ENCODE measurements at places on chromosomes 7 and 10. TPM values are rescaled to one million over a fixed set of nuclear protein-coding genes. Genes with fewer than 3 reads are reported as not detected.
A peak's percentile ranks its signal among the peaks of the same experiment; 100 is the strongest.

DNA sequence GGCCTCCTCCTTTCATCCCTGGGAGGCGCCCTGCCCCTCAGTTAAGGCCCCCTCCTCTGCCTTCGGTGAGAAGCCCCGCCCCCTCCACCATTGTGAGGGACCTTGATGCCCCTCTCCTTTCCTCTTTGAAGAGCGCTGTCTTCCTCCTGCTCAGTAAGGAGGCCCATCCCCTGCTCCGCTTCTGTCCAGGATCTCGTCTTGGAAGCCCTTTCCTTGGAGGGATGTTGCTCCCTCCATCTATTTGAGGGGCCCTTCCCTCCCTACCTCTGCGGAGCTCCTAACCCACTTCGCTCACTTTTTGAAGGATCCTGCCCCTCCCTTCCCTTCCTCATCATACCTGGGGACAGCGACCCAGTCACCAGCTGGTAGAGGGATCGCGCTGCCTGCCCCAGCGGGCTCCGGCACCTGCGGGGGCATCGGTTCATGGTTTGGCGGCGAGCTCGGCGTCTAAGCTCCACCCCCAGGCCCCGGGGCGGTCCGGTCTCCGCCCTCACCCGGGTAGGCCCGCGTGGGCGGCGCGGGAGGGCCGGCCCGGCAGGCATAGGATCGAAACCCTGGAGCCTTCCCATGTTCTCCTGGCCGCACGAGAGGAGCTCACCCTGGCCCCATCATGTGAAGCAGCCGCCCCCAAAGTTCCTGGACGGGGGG is 4.1 kb downstream of the KCNIP2 start:
- peak; percentile 36 for DNase-seq

GRCh38 chr10:130686689-130687300 is 550.6 kb downstream of the GLRX3 start:
- DNase-seq: peak; percentile 38

DNA sequence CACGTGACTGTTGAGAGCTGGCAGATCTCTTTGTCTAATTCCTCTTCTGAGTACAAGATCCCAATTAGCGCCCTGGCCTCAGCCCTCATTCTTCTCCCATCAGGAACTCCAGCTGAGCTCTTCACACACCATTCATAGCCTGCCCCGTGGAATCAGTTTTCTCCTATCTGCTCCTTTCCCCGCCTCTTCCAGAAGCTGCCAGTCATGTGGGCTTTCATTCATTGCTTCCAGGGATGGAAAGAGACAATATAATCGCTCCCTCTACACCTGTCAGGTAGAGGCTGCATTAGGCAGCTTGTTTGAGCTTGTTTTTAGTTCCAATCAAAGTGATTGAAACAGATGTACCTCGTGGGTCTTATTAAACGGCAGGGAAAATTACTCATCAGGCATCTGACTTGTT is 515.8 kb downstream of the TYW1 start:
- DNase-seq: no peak

DNA sequence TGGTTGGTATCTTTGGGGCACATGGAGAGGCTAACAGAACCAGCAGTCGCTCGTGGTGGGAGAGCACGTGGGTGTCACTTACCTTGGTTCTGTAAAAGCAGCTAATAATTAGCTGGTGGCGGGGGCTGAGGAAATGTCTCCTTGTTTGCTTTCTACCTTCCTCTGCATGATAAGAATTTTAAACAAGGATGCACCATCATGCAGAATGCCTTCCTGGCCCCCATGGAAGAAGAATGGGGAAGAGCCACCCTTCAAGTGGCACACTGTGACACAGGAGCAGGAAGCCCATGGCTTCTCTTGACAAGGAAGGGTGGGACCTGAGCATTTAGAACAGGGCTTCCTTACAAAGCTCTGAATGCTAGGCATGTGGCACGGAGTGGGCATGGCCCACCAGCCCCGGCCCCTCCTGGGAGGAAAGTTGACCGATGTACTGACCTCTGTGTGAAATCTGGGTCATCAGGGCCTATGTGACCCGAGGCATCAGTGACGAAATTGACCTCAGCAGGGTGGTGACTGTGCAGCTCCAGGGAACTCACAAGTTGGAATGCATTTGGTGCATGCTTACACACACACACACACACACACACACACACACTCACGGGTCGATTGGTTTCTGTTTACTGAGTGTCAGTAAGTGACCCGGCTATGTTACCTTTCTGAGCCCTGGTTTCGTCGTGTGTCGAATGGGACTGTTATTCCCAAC is 116.9 kb upstream of the ANLN start:
- no peak for DNase-seq

GRCh38 chr10:58857251-58857805 is 319.1 kb upstream of the PHYHIPL start:
- DNase-seq: no peak

DNA sequence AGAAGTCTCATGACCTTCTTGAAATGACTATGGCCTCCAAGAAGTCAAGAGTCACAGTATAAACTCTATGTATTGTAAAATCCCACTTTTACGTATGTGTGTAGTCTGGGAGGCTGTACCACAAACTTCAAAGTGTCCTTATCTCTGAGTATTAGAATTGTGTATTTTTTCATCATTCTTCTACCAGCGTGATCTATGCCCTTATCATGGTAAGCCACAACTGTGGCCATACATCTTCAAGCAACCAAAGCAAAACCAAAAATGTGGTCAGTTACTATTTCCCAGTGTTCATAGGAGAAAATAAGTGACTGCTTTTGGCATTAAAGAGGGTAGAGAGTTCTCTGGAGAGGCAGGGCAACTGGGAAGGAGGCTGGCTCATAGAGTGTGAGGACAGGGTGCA is 42.8 kb downstream of the SPOCK2 start:
- no peak for DNase-seq

- DNase-seq: no peak
Measured at GRCh38 chr10:123393170-123393569, 239.0 kb downstream of the BUB3 start.

- DNase-seq: no peak
Measured at GRCh38 chr7:111083413-111083812, 7.5 kb upstream of the LRRN3 start.

- no peak for DNase-seq
Measured at GRCh38 chr10:89159761-89160160, 47.4 kb downstream of the CH25H start.

DNA sequence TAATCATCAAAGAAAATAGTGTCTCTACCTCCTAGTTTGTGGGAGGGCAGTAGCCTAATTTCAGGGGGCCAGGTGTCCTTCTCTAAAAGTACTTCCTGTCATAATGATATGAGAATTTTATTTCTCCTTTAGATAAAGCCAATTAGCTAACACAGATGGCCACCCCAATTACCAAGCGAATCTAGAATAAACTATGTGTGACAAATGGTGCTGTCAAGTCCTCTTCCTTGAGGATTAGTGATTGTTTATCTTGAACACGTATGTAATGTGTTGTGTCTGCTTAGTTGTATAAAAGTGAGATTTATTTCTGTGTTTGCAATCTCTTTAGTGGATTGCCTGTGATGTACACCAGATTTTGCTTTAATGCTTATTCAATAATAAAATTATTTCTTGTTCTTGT is 1120.0 kb downstream of the SORCS1 start:
- DNase-seq: no peak

DNA sequence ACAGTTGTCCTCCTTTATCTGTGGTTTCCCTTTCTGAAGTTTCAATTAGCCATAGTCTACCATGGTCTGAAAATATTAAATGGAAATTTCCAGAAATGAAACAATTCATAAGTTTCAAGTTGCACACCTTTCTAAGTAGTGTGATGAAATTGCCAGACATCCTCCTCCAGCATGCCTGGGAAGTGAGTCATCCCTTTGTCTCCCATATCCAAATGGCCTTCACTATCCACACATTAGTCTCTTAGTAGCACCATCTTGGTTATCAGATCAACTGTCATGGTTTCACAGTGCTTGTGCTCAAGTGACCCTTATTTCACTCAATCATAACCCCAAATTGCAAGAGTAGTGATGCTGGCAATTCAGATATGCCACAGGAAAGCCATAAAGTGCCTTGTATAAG is 83.4 kb upstream of the PPP1R9A start:
- no peak for DNase-seq

GRCh38 chr10:72740528-72740927 is 48.6 kb downstream of the MCU start:
- no peak for DNase-seq

DNA sequence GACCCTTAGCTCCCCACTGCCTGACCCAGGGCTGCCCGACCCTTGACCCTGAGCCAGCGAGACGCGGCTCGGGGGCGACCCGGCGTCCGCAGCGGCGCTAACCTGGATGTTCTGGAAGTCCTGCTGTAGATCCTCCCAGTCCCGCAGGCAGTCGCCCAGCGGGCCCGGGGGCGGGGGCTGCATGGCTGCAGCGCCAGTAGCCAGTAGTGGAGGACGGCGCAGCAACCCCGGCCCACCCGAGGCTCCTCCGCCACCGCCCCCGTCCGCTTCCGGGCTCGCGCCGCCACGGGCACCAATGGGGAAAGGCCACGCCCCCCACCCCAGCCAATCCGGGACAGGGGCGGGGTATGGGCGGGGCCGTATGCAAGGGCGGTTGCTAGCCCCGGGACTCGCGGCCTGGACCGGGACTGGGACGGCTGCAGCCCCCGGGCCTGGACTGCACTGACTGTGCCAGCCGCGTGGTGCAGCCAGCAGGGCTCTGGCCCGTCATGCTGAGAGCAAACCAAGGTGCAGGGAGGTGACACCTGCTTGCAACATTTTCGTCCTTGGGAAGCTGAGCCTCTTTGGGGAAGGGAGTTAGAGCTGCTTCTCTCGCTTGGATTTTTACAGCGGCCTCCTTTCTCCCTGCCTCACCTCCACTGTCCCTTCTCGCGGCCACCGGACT is at the start of gene TMEM120A:
TSS of gene TMEM120A (minus strand) at position 208 of the 664 bp plus-strand sequence. CDS start at position 183, 25 bp downstream.
- peak; percentile 97 for DNase-seq

DNA sequence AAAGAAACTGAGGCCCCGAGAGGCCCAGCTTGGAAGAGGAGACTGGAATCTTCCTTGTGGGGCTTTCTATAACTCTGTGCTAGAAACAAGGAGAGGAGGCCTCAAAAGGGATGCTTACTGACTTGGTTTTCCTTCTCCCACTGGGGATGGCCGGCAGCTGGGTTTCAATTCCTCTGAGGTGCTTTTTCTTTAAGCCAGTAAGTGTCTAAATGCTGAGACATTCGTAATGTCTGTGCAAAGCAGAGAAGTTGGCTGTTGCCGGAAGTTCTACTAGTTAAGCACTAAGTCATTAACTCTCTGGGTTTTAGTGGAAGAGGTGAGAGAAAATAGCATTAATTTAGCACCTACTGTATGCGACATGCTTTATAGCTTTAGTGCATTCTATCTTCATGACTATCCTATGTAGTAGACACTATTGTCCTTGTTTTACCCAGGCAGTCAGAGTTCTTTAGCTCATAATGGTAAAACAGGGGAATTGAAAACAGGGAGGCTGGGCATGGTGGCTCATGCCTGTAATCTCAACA is 135.2 kb downstream of the RGS10 start:
- no peak for DNase-seq

- DNase-seq: no peak
Measured at GRCh38 chr7:157020514-157021070, 10.1 kb upstream of the MNX1 start.

DNA sequence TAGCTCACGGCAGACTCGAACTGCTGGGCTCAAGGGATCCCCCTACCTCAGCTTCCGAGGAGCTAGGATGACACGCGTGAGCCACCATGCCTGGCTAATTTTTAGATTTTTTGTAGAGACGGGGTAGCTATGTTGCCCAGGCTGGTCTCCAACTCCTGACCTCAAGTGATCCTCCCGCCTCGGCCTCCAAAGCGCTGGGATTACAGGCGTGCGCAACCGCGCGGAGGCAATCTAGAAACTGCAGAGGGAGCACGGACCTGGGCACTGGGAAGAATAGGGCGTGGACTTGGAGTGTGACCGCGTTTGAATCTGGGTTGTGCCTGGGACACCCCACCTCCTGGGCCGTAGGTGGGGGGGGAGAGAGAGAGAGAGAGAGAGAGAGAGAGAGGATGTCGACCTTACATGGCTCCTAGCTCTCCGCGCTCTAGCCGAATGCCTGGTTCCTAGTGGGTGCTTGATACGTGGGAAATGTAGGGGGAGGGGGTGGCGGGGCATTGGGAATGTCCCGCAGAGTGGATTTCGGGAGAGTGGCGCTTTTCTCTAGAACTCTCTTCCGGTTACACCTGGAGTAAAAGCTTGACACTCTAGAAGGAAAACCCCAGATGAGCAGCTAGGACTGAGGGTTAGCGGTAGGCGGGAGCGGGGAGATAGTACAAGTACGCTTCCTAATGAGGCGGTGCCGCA is 1.2 kb upstream of the MAP3K8 start:
- peak; percentile 65 for DNase-seq

DNA sequence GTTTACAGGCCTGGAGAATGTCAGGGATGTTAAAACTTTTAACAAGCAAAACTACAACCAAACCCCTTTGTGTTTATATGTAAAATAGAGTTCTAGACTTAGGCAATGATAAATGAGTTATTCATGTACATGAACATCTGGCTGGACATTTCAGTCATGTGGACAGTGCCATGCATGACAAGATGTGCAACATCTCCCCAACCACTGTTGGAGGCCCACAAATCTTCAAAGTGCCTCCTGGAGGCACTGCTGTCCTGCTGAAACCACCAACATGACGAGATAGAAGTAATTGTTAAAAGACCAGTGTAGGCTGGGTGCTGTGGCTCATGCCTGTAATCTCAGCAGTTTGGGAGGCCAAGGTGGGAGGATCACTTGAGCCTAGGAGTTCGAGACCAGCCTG is 18.4 kb downstream of the PPIA start:
- no peak for DNase-seq

- no peak for DNase-seq
Measured at GRCh38 chr7:8591289-8591688, 157.9 kb downstream of the NXPH1 start.

DNA sequence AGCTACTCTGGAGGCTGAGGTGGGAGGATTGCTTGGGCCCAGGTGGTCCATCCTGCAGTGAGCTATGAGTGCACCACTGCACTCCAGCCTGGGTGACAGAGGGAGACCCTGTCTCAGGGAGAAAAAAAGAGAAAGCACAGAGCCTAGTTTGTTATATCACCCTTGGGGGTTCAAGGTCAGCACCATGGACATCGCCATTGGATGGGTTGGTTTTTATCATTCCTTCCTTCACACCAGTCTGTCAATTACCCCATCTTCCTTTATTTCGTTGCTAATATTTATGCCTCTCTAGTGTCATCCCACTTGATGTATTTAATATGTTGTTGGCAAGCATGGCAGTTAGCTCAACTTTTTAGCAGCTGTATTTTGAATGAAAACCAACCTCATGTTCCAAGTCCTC is 182.3 kb downstream of the NSUN6 start:
- DNase-seq: no peak

GRCh38 chr7:100087055-100087750 is 1.6 kb upstream of the COPS6 start:
- DNase-seq: no peak

RNF148 gene
- 3.6 TPM for total RNA-seq

GRID2IP gene
- 0.13 TPM for total RNA-seq

SEPHS1 gene
- total RNA-seq: 70.7 TPM

PTF1A gene
- total RNA-seq: not detected

AKR1B15 gene
- 0.56 TPM for total RNA-seq

ACHE gene
- total RNA-seq: 2.0 TPM

EFCAB10 gene
- total RNA-seq: not detected

HOXA7 gene
- total RNA-seq: 0.94 TPM

ABCC2 gene
- 0.67 TPM for total RNA-seq
